ENCODE measurements at places on chromosomes 3 and 15.

GRCh38 chr15:64645995-64646394 is 129.4 kb downstream of the RBPMS2 start:
- DNase-seq, result no peak

- DNase-seq, result peak; percentile 20
Observed at GRCh38 chr15:78149805-78150751, 916 bp downstream of the IDH3A start.

- no peak for DNase-seq
Observed at GRCh38 chr3:60053526-60054265, 1003.9 kb upstream of the CFAP20DC start.

GRCh38 chr3:108441071-108441507 is 69.3 kb downstream of the MYH15 start:
- no peak for DNase-seq

GRCh38 chr3:70731046-70731445 is 418.6 kb upstream of the MDFIC2 start:
- DNase-seq, result no peak
